Naive thymus-derived CD8-positive, alpha-beta T cell (primary cell): ENCODE measurements at places on chromosomes 6 and 20.

- no peak for DNase-seq
Observed at GRCh38 chr20:11266571-11266970, 592.8 kb upstream of the JAG1 start.

GRCh38 chr20:17616480-17617211, 46.8 kb downstream of the DSTN start:
- DNase-seq = no peak

DNA sequence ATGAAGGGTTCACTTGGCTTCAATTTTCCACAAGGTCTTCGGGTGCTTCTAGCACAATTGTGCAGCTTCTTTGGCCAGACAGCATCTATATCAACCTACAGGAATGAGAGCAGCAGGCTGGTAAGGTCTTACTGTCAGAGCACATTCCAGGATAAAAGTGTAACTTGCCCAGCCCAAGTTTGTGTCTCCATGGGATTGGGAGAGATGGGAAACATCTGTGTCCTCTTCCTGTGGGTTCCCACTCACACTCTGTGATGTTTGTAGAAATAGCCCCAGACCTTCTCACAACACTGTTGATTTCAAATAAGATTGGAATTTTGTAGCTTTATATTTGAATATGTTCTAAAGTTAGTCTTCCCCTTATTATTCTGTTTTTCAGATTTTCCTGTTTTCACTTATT, 83.4 kb upstream of the RGS17 start:
- DNase-seq = no peak

GRCh38 chr20:22536141-22536828, 48.1 kb downstream of the FOXA2 start:
- DNase-seq = no peak

- no peak for DNase-seq
Observed at GRCh38 chr6:93124006-93124632, 295.2 kb downstream of the EPHA7 start.

DNA sequence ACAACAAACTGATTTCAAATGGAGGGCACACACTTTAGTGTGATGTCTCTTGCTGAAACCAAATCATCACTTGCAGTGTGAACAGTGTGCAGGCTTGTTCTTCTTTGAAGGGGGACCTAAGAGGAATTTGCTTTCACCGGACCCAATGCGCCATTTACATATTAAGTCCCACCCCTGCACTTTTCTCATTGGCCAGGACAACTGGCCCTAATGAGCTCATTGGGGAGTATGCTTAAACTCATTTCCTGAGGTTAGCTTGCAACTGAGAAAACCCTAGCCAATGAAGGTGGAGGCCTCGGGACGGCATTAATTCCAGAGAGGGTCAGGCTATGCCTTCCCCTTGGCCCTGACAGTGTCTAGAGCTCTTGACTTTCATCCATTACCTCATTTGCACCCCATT, 58.7 kb downstream of the VEGFA start:
- DNase-seq = no peak

- no peak for DNase-seq
Observed at GRCh38 chr6:67683960-67684359, 951.1 kb upstream of the ADGRB3 start.

DNA sequence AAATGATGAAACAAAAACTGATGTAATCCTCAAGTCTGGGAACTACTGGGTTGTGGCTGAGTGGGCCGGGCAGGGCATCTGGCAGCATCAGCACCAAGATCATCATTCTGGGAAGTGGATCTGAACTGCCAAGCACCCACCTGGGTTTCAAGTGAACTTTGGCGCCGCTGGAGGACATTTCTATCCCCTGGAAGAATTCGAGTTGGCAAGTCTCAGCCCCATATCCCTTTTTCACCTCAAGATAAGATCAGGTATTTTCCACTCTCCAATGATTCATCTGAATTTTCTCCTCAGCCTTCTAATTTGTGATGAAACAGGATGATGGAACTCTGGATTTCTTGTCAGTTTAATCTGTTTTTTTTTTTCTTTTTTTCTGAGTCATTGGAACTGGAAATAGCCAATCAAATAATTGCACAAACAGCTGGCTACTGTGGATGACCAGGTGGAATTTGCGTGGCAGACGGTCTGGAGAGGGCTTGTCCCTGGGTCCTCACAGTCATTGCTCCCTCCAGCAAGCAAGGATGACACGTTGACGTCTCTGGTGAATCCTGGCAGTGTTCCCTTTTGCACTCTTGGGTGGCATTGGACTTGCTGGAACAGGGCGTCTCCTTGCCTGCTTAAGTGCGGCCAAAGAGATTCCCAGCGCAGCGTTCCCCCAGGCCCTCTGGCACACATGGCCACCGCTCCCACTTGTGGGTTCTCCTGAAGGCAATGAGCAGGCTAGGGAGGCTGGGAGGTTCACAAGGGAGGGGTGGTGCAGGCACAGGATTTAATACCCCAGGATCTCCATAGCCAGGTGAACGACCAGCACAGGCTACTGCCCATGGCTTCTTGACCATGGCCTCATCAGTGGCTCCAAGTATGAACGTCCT, 80.4 kb downstream of the DHX35 start:
- no peak for DNase-seq

DNA sequence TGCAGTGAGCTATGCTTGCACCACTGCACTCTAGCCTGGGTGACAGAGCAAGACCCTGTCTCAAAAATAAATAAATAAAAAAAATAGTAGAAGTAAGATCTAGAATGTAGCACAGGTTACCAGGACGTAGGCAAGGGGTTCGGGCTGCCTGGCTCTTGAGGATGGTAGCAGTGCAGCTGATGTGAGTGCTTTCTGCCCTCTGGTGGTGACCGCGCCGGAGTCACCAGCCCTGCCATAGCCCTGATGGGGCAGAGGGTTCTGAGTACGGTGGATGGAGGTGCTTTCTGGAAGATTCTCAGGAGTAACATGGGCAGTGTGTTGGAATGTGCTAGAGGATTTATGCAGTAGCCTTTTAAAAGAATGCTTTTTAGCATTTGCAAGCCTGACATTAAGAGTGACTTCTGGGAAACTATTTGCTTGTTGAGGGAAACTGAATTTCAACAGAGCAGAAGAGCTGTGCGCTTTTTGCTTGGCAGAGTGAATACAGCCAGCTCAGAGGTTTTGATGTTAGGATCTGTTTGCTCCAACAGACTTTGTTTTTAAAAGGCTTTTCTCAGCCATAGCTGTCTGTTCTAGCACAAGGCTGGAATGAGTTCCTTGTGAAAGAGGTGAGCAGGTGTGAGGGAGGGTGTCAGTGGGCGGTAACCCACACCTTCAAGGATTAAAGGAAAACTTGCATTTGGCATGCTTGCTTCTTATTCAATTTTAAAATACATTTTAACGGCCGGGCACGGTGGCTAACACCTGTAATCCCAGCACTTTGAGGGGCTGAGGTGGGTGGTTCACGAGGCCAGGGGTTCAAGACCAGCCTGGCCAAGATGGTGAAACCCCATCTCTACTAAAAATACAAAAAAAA, 65.9 kb downstream of the PTPN1 start:
- DNase-seq = peak; percentile 60
